ENCODE measurements at places on chromosomes 12 and 14.

- DNase-seq: no peak
Observed at GRCh38 chr12:56833780-56834179, 70.7 kb downstream of the HSD17B6 start.

DNA sequence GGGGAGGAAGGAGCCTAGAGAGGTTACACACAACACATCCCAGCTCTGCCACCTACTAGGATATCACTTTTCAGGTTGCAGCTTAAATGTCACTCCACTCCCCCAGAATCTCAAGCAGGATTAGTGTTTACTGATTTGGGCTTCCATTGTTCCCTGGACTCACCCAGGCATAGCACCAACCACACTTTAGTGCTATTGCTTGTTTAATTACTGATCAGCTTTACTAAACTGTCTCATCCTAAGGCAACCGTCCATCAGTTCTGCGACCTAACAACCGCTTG lies 6.1 kb upstream of the KRT18 start:
- DNase-seq: no peak

DNA sequence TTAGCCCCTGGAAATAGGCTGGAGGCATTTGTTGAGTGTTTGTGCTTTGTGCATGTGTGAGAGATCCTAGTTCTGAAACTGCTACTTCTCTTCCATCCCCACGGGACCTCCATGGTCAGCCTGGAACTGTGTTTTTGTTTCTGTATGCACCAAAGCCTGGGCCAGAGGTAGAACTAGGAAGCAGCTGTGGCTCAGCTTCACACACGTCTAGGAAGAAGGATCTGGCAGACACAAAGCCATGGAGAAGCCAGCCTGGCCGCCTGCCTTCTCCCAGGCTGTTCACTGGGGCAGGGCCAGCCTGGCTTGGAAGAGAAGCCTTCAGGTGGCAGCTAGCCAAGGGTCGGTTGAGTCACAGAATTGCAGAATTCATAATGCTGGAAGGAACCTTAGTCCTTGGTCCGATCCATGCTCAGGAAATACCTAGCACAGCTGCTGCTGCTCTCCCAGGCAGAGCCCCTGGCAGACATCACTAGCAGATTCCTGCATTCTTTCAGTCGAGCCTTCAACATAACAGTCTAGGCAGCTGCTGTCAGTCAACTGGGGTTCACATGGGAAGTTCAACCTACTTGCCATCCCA lies 27.0 kb downstream of the RIN3 start:
- no peak for DNase-seq

GRCh38 chr12:54133772-54134375 lies 54.9 kb downstream of the SMUG1 start:
- DNase-seq: no peak

DNA sequence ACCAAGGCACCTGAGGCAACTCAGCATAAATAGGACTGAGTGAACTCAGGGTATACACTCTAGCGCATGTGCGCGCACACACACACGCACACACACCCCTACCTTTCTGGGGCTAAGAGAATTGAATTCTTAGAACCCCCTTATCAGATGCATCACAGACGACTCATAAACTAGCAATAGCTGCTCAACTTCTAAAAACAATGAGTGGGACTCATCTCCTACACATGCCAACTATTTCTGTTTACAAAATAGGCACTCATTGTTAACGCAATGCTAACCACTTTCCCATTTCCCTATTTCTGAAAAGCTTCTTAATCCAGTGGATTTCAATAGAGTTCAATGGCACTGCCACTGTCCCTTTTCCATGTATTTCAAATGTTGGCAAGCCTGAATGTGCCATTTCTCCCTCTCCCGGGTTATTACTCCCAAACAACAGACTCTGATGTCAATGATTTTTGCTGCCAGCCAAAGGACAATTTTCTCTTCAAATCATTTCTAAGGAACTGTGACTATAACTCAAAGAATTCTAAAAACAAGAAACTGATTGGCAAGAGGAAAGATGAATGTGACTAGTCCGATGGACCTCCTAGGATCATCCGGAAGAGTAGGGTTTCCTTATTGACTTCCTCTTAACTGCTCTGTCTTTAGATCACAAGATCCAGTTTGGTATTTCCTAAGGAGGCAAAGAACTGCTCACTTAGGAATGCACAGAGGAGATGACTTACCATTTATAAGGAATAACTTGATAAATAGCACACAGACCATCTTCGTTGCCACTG lies 48.8 kb downstream of the SLC38A1 start:
- DNase-seq: peak; percentile 50

GRCh38 chr14:72856530-72857266 lies 37.2 kb downstream of the DPF3 start:
- no peak for DNase-seq

DNA sequence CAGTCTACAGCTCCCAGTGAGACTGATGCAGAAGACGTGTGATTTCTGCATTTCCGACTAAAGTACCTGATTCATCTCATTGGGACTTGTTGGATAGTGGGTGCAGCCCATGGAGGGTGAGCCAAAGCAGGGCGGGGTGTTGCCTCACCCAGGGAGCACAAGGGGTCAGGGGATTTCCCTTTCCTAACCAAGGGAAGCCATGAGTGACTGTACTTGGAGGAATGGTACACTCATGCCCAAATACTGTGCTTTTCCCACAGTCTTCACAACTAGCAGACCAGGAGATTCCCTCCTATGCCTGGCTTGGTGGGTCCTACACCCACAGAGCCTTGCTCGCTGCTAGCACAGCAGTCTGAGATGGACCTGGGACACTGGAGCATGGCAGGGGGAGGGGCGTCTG lies 21.0 kb upstream of the ABCC9 start:
- no peak for DNase-seq

GRCh38 chr14:104378698-104379113 lies 200.9 kb upstream of the C14orf180 start:
- DNase-seq: no peak
